Activated T-cell treated with anti-CD3 and anti-CD28 coated beads, Interleukin-2, amount 50 U/mL, for 1 hour (primary cell): ENCODE measurements at places on chromosomes 2 and 18.

GRCh38 chr2:200125444-200126284, 170.3 kb downstream of the MAIP1 start:
- DNase-seq: no peak

DNA sequence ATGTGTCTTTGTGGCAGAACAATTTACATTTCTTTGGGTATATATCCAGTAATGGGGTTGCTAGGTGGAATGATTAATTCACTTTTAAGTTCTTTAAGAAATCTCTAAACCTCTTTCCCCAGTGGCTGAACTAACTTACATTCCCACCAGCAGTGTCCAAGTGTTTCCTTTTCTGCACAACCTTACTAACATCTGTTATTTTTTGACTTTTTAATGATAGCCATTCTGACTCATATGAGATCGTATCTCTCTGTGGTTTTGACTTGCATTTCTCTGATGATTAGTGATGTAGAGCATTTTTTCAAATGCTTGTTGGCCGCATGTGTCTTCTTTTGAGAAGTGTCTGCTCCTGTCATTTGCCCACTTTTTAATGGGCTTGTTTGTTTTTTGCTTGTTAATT, 43.1 kb upstream of the PTH2R start:
- no peak for DNase-seq

DNA sequence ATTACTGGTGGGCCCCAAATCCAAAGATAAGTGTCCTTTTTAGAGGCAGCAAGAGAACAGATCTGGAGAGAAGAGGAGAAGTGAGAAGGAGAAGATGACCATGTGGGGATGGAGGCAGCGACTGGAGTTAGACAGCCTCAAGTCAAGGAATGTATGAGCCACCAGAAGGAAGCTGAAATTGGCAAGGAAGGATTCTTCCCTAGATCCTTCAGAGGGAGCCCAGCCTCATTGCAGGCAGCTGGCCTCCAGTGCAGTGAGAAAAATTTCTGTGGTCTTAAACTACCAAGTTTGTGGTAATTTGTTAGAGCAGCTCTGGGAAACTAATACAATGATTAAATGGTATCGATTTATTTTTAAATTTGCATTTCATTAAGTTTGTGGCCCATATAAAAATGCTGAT, 167.9 kb downstream of the NCKAP5 start:
- no peak for DNase-seq

DNA sequence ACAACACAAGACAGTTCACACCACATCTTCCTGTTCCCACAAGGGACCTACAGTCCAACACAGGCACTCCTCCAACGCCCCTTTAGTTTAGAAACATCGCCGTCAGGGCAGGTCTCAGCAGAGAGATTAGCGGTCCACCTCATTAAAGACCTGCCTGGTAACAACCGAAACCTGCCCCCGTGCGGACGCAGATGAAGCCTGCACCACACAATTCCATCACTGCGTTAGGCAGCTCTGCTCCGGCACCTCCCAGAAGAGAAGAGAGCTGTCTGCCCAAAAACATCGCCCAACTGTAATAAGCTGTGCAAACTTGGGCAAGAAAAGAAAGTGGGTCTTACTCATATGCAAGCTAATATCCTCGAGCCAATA, 32.7 kb downstream of the ZNF516 start:
- no peak for DNase-seq

GRCh38 chr18:58819051-58819450, 45.6 kb upstream of the ZNF532 start:
- DNase-seq: no peak

GRCh38 chr2:77008853-77009252, 513.3 kb downstream of the LRRTM4 start:
- DNase-seq: no peak

DNA sequence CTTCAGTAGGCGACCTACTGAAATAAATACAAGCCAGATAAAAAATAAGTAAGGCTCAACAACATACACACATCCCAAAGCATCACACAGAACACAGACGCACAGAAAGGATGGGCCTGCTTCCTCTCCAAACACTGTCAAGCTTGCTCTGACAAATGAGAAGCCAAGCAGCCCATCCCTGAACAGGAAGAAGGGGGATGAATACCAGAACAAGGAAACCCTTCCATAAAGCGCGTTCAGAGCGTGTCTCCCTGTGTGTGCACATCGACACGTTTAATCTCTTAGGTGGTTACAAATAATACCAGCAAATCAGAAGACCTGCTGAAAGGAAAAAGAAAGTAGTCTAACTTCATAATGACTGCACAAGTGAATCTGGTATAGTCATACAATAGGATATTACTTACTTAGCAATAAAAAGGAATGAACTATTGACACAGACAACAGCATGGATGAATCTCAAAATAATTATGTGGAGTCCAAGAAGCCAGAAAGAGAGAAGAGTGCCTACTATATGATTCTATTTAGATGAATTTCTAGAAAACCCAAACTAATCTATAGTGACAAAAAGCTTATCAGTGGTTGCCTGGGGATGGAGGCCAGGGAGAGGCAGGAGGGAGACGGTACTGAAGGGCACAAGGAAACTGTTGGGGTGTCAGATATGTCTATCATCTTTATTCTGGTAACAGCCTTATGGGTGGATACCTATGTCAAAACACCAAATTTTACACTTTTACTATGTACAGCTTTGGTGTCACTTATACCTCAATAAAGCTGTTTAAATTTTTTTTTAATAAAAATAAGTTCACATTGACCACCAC, 26.8 kb downstream of the MBOAT2 start:
- no peak for DNase-seq

- no peak for DNase-seq
Observed at GRCh38 chr18:34207344-34207851, 17.3 kb downstream of the NOL4 start.

- no peak for DNase-seq
Observed at GRCh38 chr2:73982140-73982617, 2.5 kb upstream of the TET3 start.

- no peak for DNase-seq
Observed at GRCh38 chr2:67256892-67257291, 140.2 kb upstream of the ETAA1 start.

DNA sequence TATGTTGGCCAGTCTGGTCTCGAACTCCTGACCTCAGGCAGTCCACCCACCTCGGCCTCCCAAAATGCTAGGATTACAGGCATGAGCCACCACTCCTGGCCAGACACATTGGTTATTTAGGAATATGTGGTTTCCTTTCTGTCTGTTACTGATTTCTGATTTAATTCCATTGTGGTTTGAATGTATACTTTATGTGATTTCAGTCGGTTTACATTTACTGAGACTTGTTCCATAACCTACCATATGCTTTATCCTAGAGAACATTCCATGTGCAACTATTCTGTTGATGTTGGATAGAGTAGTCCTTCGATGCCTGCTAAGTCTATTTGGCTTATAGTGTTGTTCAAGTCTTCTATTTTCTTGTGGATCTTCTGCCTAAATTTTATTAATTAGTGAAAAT, 1.6 kb upstream of the CCL20 start:
- no peak for DNase-seq

DNA sequence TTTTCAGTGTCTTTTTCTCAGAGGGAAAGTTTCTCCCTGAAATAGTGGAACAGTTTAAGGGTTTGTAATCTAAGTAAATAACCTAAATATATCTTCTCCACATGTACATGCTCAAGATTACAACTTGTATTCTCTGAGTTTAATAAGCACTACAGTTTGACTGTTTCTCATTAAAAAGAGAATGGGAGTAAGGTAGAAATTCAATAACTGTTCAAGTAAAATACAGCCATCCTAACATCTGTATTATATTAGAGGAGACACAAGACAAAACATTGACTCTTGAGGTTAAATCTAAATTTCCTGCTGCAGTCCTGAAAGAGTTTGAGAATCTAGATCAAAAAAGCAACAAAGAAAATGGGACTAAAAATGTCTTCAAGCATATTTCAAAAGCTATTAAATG, 73.0 kb upstream of the ZNF397 start:
- DNase-seq: no peak

DNA sequence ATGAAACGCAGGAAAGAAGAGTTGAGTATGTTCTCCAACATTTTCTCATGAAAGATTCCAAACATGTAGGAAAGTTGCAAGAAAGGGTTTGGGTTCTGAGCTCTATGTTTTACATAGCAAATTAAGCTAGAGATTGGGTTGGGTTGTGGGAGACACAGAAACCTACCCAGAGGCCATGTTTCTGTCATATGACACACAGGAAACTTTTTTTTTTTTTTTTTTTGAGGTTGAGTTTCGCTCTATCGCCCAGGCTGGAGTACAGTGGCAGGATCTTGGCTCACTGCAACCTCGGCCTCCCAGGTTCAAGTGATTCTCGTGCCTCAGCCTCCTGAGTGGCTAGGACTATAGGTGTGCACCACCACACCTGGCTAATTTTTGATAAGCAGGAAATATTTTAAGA, 57.6 kb downstream of the DOCK10 start:
- DNase-seq: no peak

DNA sequence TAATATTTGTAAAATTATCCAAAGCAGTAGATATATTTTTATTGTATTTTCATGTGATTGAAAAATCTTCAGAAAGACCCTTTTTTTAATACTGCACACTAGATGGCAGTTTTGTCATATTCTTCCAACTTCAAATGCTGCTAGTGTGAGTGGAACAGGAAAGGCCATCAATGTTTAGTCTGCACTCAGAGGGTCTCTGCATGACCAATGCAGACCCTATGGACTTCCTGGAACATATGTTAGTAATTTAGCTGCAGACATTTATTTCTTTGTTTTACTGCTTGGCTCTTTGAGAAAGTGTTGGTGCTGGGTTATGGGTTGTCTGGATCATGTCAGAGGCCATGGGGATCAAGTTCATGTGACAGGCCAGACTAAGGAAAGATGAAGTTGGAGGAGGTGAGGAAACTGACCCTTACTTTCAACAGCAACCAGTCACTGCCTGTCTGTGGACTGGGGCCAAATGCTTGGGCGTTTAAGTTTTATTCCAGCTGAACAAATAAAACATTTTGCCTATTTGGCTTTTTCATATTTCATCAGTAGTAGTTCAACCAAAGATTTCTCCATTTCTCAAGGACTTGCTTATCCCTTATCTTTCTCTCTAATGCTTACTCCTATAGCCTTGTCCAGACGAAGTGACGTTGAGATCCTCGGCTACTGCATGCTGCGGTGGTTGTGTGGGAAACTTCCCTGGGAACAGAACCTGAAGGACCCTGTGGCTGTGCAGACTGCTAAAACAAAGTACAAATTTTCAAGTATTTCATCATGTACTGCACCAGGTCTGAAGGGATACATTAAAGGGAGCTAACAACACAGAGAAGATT, 84.8 kb downstream of the VRK2 start:
- no peak for DNase-seq

- DNase-seq: no peak
Observed at GRCh38 chr2:96874198-96874831, 4.4 kb upstream of the SEMA4C start.

DNA sequence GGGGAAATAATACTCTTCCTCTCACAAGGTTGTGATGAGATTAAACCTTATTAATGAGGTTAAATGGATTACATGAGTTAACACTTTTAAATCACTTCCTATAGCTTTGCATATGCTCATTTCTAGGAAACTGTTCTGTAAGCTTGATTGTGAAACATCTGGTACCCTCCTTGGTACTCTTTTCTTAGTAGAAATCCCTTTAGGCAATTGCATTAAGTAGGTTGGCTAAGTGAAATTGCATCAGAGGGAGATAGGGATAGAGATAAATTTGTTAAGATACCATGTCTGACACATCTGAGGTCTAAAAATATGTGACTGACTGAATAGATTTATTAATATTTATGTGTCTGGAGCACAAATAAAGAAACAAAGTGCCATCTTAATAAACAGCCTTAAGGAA, 275.9 kb upstream of the MAP2 start:
- DNase-seq: no peak

GRCh38 chr2:178860551-178860950, 53.3 kb upstream of the TTN start:
- no peak for DNase-seq

DNA sequence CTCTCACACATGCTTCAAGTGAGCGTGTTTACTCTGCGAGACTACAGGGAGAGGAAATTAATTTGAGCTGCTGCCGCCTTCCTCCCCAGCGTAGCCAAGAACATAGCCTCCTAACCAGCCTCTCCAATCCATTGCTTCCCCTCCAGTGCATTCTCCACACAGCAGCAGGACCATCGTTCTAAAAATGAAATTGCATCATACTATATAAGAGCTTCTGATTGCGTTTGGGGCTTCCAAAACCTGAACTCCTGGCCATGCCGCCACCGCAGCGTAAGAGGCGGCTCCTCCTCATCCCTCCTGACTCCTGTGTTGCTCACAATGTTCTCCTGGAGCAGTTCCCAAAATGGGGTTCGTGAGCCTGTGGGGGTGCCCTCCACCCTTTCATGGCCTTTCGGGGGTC, 142.1 kb downstream of the MYT1L start:
- no peak for DNase-seq

GRCh38 chr18:48335829-48336228, 73.4 kb downstream of the ZBTB7C start:
- no peak for DNase-seq

- DNase-seq: no peak
Observed at GRCh38 chr18:5122272-5122671, 74.8 kb downstream of the AKAIN1 start.

- DNase-seq: no peak
Observed at GRCh38 chr2:171018522-171018921, 89.5 kb downstream of the GORASP2 start.

DNA sequence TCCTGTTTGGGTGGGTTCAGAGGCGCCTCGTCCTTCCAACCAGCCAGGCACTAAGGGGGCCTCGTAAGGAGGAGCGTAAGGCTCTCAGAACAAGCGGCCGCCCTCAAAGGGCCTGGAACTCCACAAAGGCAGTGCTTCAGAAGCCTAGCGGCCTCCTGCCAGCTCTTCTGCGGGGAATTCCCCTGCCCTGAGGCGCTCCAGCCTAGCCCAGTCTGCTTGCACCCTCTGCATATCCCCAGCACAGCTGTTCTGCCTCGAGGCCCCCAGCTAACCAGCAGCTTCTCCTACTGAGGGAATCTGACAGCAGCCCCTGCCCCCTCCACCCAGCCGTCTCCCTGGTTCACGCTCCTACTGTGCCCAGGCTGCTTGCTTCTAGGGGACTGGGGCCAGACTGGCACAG, 265.9 kb downstream of the TFCP2L1 start:
- no peak for DNase-seq
